ENCODE measurements at places on chromosomes 11 and 22.

- peak; percentile 87 for DNase-seq
Measured at GRCh38 chr22:38240734-38241252, 32.0 kb downstream of the TMEM184B start.

DNA sequence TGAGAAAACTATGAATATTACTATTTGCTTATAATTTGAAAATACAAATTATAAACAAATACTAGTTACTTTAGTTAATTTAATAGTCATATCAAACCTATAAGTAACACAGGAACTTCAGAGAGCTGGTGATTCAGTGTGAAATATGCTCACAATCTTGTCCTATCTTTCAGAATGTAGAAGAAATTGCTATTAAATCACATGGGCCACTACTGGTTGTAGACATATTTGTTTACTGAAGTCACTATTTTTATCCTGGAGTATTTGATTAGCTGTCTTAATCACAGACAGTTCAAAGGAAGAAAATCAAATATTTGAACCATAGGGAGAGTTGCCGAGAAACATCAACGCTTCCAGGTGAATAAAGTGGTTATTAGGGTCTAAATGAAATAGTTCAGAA, 187.6 kb upstream of the ANO3 start:
- DNase-seq, result no peak

- DNase-seq, result no peak
Measured at GRCh38 chr22:49260681-49261580, 566.7 kb downstream of the BRD1 start.

- peak; percentile 75 for DNase-seq
Measured at GRCh38 chr11:46529095-46529905, 64.5 kb downstream of the AMBRA1 start.

GRCh38 chr22:29883775-29884097, 762 bp downstream of the MTMR3 start:
- DNase-seq, result no peak

- no peak for DNase-seq
Measured at GRCh38 chr11:104846216-104846615, 52.0 kb downstream of the CASP12 start.

DNA sequence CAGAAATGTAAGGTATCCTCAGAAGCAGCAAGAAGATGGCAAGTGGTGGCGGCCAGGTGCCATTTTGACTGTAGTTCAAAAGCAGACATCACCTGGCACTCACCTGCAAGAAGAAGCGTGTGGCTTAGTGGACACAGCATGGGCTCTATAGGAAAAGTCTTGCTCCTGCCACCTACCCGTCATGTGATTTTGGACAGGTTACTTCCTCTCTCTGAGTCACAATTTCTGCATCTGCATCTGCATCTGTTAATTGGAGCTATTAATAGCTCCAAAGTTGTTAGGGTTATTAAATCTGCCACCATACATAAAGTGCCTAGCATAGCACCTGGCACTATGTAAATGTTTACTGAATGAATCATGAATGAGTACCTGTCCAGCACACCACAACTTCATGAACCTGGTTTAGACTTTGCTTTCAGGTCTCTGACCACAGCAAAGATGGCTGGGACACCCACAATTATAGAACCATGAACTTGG, 16.8 kb downstream of the RAB30 start:
- no peak for DNase-seq

DNA sequence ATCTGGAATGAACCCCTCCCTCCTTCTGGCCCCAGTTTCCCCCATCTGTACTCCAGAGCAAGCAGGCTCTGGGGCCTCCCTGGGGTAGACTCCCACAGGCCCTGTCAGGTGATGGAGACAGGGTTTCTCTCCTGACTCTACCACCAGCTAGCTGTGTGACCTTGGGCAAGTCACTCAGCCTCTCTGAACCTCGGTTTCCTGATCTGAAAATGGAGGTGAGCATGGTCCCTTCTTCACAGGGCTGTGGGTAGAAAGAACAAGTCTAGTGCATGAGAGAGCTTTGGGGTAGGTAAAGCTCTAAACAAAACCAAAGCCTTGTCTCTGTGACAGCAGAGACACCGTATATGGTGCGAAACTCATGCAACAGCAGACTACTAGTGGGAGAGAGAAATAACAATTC, 5.6 kb downstream of the CD5 start:
- no peak for DNase-seq

DNA sequence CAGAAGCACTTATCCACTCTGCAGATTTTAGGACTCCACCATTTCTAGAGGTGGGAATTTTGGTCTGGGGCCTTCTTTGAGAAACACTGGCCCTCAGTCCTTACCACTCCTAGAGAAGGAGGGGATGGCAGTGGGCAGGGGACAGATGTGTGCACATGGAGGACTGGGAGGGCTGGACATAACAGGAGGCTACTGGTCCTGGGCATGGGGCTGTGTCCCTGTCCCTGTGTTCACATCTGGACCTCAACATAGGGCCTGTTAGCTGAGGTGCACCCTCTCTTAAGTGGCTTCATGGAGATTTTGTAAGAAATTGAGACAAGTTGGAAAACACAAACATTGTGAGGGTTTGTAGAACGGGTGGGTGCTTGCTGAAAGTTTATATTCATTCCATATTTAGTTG, 103.4 kb downstream of the ATXN10 start:
- DNase-seq, result no peak

GRCh38 chr11:56849250-56849649, 100.8 kb upstream of the OR9G4 start:
- DNase-seq, result no peak

GRCh38 chr11:17915500-17916143, 97.2 kb downstream of the SERGEF start:
- DNase-seq, result no peak

DNA sequence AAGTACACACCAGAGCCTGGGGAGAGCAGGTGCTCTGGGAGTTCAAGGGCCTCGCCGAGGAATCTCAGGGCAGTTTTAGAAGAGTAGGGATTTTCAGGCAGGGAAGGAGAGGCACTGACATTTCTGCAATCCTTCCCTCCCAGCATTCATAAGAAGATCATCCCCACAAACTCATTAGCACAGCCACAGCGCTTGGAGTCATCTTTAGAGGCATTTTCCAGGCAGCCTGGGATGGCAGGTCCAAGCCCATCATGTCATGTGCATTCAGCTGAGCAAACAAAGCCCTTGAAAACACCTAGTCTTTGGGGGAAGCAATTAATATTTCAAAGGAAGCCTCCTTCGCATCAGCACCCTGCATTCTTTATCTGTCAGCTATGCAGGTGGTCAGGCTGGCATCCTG, 43.8 kb downstream of the MAP6 start:
- no peak for DNase-seq

DNA sequence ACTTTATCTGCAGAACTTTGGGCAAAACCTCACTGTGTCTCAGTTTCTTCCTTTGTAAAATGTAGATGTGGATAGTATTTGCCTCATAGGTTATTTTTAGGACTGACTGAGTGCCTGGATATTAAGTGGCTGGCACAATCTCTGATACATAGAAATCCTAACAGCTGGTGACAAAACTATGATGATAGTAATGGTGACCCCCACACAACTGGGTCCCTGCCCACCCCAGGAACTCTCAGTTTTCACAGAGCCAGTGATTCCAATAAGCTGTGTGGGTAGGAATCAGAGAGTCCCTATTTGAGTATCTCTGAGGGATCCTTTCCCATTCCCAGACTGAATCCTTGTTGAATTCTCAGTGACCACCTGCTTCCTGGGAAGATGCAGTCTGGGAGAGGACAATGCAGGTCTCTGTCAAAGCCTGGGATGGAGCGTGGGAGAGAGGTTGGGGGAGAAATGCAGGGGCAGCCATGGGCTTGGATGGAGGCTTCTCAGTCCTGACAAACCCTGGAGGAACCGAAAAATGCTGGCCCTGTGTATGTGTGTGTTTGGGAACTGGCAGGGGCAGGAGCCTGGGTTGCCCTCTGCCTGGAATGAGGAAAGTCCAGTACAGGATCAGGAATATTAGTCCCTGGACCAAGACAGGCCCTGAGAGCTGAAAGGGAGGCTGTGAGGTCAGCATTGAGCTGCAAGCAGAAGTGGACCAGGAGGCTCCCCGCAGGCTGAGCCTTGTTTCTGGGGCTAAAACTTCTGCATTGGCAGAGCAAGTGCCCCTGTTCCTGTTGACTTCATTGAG, 6.1 kb upstream of the P2RY6 start:
- no peak for DNase-seq

GRCh38 chr11:133065847-133066485, 466.3 kb downstream of the OPCML start:
- DNase-seq, result no peak

DNA sequence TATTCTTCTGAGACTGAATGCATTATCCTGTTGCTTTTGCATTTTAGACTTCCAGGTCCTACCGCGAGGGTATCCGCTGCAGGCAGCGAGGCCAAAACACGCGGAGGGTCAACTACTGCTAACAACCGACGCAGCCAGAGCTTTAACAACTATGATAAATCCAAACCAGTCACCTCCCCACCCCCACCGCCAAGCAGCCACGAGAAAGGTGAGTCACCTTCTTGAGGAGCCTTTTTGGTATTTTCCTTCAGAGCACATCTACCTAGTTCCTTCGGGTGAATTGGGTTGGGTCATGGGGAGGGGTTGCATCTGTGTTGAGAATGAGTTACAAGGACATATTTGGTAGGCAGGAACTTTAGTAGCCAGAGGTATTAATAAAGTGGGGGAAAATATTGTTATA, 179.8 kb downstream of the NAV2 start:
- no peak for DNase-seq

DNA sequence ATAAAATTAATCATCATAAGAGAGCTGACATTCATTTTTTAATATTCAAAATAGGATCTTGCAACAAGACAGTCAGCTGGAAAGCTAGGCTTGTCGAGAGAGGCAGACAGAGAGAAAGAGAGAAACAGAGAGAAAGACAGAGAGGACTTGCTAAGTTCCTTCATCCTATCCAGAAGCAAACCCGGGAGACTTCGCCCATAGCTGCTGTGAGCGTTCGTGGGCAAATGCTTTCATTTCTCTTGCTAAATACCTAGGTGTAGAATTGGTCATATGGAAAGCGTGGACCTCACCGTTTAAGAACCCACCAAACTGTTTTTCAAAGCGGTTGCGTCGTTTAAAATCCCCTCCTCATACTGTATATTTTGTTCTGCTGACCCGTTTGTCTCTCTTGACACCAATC, 25.3 kb upstream of the KRTAP5-6 start:
- no peak for DNase-seq

DNA sequence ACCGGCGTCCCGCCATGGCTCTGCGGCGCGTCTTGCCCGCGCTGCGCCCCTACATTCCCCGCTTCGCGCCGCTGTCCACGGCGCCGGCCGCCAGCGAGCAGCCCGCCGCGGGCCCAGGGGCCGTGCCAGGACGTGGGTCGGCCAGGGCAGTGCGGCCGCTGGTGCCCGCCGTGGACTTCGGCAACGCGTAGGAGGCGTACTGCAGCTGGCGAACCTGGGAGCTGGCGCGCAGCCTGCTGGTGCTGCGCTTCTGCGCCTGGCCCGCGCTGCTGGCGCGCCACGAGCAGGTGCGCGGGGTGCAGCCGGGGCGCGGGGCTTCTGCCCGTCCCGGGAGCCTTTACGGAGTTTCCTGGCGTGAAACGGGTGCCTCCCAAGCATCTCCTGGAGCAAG, 20.1 kb downstream of the DGCR6L start:
- no peak for DNase-seq

- no peak for DNase-seq
Measured at GRCh38 chr11:95434489-95435057, 203.6 kb upstream of the SESN3 start.

DNA sequence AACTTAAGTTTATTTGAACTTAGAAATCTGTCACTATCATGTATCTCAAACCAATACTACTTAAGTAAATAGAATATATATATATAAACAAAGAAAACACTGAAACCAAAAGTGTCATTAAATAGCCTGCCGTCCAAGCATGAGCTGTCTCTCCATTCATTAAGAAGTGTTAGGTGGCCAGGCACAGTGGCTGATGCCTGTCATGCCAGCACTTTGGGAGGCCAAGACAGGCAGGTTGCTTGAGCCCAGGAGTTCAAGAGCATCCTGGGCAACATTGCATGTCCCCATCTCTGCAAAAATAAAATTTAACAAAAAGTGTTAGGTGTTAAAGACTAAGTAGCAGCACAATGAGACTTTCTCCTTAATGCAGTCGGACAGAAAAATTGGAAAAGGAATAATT, 14.0 kb downstream of the CD6 start:
- DNase-seq, result no peak

GRCh38 chr11:34345540-34345876, 12.3 kb downstream of the ABTB2 start:
- no peak for DNase-seq

- no peak for DNase-seq
Measured at GRCh38 chr22:32103658-32104315, 55.3 kb downstream of the C22orf42 start.

DNA sequence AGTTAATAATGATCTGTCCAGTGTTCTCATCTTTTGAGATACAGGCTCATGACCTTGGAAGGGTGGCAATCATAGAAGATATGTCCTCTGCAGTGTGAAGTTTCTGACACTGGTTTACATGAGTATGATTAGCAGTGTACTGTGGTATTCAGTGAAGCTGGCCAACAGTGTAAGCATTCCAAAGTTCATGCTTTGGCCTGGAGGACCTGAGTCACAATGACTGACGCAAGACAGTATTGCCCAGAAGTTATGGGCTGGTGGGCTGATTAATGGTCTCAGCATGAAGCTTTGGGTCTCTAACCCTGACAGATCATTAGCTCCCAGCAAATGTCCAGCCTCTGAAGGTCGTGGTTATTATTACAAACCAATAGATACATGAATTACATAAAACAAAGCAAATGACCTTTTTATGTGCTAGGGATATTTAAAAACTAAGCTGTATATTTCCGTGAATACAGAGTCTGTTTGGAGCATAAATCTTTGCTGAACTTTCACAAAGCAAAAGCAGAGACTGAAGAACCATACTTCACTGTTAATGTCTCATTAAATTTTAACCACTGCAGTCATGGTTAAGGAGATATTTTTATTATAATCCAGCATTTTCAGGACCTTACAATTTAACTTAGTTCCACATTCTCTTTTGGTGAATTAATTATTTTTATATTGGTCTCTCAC, 28.3 kb upstream of the USP47 start:
- peak; percentile 13 for DNase-seq

DNA sequence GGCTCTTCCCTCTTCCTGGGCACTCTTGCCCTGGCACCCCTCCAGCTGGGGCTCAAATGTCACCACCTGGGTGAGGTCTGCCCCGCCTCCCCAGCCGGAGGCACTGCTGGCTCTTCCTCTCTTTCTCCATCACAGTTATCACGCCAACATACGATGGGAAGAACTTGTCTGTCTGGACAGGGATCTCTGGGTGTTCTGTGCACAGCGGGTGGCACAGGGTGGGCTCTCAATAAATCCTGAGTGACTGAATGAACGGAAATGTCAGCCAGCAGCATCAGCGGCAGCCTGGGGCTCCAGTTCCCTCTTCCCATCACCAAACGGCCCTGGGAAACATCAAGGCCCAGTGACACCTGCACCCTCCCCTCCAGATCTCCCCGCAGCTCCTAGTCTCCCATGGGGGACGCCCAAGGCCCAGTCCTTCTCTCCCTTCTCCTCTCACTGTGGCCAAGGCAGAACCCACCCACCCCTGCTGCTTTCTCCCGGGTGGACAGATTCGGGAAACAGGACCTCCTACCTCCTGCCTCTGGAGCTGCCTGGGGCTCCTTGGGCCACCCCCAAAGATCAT, 440 bp upstream of the SLC25A45 start:
- DNase-seq, result no peak

GRCh38 chr11:104332110-104332509, 168.2 kb upstream of the PDGFD start:
- DNase-seq, result peak; percentile 68
